ENCODE measurements at places on chromosomes 3 and 15. TPM values are rescaled to one million over a fixed set of nuclear protein-coding genes. Genes with fewer than 3 reads are reported as not detected.

The SERINC4 gene
- not detected for total RNA-seq

GRCh38 chr3:108333961-108334360 lies 37.6 kb downstream of the HHLA2 start:
- DNase-seq: no peak

DNA sequence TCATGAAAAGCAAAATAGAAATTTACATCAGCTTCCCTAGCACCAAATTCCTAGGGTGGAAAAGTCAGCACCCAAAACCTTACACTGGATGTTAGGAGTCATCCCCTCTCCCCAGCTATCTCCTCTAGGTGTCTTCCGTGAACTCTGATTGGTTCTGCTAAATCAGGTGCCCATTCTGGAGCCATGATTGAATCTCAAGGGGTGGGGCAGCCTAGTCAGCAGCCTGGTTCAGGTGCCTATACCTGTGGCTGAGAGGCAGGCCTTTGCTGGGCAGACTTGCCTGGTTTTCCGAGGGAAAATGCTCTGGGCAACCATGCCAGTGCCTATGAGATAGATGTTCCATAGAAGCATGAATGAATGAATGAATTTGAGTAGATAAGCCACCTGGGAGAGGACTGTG lies 336.7 kb downstream of the LRTM1 start:
- DNase-seq: no peak

The MAP1A gene
- 6.5 TPM for total RNA-seq

DNA sequence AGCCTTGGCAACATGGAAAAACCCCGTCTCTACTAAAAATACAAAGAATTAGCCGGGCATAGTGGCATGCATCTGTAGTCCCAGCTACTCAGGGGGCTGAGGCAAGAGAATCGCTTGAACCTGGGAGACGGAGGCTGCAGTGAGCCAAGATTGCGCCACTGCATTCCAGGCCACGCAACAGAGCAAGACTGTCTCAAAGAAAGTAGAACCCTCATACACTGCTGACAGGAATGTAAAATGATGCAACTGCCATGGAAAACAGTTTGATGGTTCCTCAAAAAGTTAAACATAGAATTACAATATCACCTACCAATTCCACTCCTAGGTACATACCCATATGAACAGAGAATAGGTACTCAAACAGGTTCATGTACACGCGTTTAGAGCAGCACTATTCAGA lies 158.9 kb downstream of the TBC1D5 start:
- no peak for DNase-seq

DNA sequence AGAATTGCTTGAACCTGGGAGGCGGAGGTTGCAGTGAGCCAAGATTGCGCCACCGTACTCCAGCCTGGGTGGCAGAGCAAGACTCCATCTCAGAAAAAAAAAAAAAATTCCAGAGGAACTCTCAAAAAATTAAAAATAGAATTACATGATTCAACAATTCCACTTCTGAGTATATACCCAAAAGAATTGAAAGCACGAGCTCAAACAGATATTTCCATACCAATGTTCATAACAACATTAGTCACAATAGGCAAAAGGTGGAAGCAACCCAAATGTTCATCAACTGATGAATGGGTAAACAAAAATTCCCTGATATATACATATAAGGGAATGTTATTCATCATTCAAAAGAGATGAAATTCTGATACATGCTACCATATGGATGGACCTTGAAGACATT lies 16.9 kb upstream of the MORF4L1 start:
- DNase-seq: no peak

DNA sequence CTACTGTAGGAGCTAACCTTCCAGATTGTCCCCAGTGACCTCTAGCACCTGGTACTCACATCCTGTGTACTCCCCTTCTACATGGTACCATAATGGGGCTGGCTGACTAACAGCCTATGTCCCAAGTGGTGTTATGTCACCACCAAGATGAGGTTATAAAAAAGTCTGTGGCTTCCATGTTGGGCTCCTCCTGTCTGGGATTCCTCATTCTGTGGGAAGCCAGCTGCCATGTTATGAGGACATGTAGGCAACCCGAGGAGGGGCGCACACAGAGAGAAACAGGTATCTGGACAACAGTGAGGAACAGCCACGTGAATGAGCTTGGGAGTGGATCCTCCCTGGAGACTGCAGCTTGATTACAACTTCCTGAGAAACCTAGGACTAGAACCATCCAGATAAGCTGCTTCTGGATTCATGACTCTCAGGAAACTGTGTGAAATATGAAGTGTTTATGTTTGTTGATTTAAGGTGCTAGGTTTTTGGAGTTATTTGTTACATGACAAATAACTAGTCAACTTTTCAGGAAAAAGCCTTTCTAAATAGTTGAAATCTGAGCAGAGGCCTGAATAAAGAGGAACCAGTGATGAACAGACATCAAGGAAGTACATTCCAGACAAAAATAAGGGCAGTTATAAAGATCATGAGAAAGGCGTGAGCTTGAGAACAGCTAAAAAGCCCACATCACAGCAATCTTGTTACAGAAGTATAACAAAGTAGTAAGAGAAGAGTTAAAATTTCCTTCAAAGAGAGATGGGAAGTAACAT lies 21.7 kb downstream of the GOLIM4 start:
- no peak for DNase-seq

DNA sequence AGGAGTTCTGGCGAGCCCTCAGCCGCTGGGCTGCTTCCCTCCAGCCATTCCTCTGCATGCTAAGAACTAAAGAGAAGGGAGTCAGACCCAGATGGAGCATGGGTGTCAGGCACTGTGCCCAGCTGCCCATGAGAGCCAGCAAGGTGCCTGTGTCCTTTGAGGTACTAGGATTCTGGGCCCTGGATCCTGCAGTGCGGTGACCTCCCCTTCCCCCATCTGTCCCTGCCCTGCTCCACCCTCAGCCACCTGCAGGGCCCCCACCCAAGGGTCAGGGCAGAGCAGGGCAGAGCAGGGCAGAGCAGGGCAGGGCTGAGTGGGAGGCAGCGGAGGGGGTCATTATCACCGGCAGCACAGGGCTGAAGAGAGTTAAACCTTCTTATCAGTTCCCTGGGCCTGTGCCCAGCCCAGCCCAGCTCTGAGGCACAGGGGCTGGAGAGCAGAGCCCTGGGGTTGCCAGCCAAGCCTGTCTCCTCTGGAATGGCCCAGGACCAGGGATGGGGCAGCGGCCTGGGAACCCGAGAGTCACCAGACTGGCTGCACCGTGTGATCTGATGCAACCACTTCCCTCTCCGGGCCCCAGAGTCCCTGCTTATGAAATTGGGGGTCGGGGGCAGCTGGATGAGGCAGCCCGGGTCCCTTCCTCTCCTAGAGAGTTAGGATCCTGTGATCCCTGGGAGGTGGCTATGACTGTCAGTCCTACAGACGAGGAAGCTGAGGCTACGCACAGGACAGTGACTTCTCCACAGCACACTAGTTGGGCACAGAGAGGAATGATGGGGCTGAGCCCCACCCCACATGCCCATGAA lies 17.3 kb downstream of the ZDHHC19 start:
- DNase-seq: peak; percentile 47

DNA sequence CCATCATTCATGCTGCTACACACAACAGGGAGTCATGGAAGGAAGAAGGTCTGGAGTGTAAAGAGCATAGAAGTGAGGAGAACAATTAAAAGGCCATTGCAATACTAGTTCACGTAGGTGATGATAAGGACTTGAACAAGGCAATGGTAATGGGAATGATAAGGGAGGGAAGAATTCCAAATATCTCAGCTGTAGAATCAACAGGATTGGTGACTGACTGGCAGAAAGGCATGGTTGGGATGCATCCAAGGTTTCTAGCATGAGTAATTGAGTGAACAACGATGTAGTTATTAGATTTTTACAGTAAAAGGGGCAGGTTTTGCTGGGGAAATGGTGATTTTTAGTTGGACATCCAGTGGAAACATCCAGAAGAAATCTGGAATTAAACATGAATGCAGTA lies 2.4 kb upstream of the SEC62 start:
- no peak for DNase-seq

- no peak for DNase-seq
Measured at GRCh38 chr3:134084242-134084950, 54.7 kb upstream of the SLCO2A1 start.

GRCh38 chr15:51263726-51264125 lies 74.7 kb downstream of the CYP19A1 start:
- no peak for DNase-seq

GRCh38 chr3:171088964-171089754 lies 62.6 kb upstream of the SLC2A2 start:
- peak; percentile 33 for DNase-seq

The FGF7 gene
- 14.2 TPM for total RNA-seq

GRCh38 chr3:157043771-157044170 lies 116.2 kb downstream of the CCNL1 start:
- DNase-seq: no peak

The ALCAM gene
- total RNA-seq: 31.2 TPM

- no peak for DNase-seq
Measured at GRCh38 chr3:66467996-66468735, 32.7 kb downstream of the LRIG1 start.

- DNase-seq: peak; percentile 73
Measured at GRCh38 chr15:70264014-70264582, 166.4 kb upstream of the TLE3 start.

DNA sequence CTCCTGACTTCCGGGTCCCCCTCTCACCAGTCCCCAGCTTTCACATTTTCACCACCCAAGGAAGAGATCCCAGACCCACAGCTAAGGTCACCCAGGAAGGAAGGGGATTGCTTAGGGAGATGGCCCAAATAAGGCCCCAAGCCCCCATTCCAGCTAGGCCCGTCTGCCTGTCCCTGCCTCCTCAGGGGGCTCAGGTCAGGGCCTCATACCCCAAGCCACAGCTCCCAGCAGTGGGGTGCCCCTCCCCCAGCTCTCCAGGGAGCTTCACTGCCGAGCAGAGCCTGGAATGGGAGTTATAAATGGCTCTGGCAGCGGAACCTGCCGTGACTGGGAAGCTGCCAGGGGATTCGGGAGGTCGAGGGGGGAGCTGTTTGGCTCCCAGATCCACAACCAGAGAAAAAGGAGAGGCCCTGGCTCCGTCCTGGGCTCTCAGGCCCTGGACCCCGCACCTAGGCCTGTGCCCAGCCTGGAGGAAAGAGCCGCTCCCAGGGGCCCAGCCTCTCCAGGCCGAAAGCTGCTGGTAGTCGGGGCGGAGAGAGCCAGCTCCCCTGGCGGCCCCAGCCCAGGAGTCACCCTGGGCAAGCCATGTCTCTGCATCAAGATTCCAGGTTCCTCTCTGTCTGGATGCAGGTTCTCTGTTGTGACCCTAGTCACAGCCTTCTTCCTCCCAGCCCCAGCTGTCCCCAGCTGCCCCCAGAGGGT lies 550 bp downstream of the CCDC9B start:
- DNase-seq: peak; percentile 89

The ARPP21 gene
- total RNA-seq: not detected

The CCR8 gene
- total RNA-seq: not detected

GRCh38 chr3:194103983-194104751 lies 31.8 kb upstream of the HES1 start:
- no peak for DNase-seq
